Hematopoietic multipotent progenitor cell treated with erythropoietin and hydrocortisone succinate and interleukin-3 and kit ligand, for 15 days (in vitro differentiated cells): ENCODE measurements at places on chromosomes 1 and 21.

GRCh38 chr21:18522181-18522972 is 118.8 kb upstream of the TMPRSS15 start:
- DNase-seq: no peak

GRCh38 chr1:116504308-116505156 is 66.3 kb downstream of the CD58 start:
- DNase-seq: peak; percentile 94

GRCh38 chr1:228811712-228812305 is 76.5 kb downstream of the RHOU start:
- DNase-seq: no peak

DNA sequence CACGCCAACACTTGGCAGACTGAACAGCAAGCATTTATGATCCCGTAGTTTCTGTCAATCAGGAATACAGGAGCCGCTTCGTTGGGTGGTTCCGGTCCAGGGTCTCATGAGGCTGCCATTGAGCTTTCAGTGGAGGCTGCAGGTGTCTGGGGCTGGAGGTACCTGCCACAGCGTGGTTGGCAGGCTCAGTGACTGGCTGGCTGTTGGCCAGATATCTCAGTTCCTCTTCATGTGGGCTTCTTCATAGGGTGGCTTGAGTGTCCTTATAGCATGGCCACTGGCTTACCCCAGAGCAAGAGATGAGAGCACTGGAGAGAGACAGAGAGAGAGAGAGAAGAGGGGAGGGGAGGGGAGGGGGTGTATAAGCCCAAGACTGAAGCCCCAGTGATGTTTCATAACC is 29.3 kb downstream of the PIK3CD start:
- no peak for DNase-seq

DNA sequence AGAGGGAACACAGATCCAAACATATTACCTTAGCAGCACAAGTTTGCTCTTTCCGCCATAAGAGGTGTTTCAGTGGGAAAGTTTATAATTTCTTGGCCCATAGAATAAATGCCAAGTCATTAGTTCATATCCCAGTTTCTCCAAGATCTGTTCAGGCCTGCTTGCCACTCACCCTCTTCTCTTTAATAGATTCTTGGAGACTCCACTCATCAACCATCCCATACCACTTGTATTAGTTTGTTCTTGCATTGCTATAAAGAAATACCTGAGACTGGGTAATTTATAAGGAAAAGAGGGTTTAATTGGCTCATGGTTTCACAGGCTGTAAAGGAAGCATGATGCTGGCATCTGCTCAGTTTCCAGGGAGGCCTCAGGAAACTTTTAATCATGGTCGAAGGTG is 34.8 kb upstream of the MYSM1 start:
- DNase-seq: no peak

DNA sequence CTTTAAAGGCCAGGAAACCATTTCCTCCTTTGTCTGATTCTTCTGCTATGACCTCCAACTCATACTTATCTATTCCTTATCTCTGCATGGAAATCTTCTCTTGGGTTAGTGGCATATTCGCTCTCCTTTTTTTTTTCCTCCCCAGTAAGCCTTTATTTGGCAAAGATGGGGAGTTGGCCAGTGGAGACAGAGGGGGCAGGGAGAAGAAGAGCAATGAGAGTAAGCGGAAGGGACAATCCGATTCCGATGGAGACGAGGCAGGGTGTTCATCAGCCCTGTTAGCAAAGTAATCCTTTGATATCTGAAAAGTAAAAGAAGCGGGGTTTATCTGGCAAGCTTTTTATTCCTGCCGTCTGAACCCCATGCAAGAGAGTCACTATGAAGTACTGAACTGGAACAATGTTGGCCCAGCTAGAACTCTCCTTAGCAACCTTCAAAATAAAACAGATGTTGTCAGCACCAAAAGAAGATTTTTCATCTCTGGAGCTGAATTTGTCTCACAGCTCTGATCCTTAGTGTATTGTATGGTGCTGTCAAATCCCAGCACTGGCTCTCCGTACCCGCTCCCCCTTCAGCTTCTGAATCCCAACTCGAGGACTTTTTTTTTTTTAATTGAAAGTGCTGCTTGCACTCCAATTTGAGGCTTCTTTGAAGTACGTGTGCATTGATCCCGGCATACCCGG is 40.9 kb downstream of the PTGFRN start:
- DNase-seq: no peak

DNA sequence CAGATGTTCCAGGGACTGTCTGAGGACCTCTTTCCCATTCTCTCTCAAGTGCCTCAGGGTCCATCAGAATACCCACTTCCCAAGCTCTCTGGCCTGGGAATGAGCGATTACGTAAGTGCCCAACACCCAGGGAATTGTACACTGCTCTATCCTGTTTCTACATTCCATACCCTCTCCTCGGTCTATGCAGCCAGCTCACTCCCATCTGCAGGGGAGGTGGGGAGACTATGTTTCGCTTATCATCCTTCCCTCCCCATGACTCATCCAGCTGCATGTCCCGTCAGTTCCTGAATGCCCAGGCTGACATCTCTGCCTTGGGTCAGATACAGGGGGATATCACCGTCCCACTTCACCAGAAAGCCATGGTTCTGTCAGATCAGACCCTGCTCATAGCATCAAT is 34.5 kb upstream of the CD1D start:
- peak; percentile 41 for DNase-seq

DNA sequence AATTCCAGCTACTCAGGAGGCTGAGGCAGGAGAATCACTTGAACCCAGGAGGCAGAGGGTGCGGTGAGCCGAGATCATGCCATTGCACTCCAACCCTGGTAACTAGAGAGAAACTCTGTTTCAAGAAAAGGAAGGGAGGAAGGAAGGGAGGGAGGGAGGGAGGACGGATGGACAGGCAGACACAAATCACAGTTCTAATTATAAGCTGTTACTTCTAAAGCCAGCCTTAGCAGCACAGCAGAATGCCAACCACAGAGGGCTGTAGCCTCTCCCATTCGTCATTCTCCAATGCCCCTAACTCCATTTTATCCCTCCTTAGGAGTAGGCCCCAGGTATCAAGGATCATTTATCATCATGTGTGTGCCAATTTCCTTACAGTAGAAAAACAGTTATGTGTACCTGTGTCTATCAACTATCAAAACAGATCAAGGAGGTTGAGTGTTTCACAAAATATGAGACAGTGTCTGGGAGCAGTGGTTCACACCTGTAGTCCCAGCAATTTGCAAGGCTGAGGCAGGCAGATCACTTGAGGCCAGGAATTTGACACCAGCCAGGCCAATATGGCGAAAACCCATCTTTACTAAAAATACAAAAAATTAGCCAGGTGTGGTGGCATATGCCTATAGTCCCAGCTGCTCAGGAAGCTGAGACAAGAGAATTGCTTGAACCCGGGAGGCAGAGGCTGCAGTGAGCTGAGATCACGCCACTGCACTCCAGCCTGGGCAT is 19.1 kb downstream of the USP48 start:
- no peak for DNase-seq

GRCh38 chr1:81912383-81912782 is 111.6 kb downstream of the ADGRL2 start:
- DNase-seq: no peak

DNA sequence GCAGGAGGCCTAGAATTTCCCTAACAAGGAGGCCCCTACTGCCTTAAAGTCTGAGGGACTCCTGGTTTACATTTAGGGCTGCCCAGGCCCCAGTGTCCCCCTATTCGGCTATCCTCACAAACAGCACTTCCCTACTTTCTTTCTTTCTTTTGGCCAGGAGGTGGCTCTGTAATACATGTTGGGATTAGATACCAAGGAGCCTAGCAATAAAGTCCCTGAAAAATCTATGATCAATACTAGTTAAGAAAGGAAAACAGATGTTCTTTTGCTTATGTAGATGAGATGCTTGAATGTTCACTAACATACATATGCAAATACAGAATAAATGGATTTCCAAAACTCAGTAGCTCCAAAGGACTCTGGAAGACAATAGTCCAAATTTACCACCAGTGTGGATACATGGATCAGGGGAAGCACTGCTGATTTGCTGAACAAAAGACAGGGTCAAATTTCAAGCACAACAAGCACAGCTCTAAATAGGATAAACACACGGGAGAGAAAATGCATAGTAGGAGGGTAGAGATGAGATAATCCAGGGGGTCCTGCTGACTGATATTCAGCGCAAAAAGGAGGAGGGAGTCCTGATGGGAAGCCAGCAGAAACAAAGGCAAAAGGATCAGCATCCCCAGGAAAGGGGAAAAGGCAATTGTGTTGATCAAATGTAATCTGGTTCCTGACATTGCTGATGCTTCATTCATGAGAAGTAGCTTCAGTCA is 240.0 kb downstream of the NUF2 start:
- no peak for DNase-seq

DNA sequence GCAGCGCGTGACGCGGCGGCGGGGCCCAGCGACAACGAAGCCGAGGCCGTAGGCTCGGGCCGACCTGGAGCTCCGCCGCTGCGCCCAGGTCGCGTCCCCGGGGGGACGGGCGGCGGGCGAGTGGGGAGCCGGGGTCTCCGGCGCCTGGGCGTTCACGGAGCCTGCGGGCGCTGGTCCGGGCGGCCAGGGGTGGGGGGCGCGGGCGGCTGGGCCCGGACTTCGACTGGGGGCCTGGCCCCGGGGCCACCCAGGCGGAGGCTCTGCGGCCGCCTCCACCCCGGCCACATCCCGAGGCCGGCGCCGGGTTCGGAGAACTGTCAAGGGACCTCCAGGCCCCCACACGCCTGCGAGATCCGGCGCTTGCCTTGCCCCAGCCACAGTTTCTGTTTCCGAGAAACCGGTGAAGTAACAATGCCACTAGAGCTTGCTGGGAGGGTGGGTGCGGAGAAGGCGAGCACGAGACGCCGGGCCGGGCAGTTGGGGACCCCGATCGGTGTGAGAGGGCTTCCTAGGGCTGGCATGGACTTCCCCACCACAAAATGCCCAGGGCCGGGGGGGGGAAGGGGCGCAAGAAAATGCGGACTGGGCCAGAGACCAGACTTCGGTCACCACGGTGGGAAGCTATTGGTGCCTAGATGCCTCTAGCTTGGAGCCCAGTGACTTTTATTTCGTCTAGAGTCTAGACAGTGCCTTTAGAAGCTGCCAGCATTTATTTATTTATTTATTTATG is 501 bp downstream of the FBXO6 start:
- no peak for DNase-seq

DNA sequence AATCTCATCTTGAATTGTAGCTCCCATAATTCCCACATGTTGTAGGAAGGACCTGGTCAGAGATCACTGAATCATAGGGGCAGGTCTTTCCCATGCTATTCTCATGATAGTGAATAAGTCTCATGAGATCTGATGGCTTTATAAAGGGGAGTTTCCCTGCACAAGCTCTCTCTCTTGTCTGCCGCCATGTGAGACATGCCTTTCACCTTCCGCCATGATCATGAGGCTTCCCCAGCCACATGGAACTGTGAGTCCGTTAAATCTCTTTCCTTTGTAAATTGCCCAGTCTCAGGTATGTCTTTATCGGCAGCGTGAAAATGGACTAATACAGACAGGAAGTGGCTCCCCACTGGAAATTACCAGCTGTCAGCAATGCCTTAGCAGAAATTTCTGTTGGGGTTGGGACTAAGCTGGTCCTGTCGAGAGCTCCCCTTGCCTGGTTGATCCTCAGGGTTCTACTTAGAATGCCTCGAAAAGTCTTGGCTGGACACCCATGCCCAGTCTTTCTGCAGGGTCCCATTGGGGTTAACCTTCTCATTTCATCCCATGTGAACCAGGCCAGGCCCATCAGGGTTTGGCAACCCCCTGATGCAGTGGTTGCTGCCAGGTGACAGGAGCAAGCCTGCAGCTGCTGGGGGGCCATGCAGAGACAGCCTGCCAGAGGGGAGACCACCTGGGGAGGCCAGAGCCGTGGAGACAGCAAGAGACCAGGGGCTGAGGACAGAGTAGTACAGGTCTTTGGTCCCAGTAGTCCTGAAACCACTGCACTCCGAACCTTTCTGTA is 2.8 kb upstream of the ABCG1 start:
- DNase-seq: no peak

DNA sequence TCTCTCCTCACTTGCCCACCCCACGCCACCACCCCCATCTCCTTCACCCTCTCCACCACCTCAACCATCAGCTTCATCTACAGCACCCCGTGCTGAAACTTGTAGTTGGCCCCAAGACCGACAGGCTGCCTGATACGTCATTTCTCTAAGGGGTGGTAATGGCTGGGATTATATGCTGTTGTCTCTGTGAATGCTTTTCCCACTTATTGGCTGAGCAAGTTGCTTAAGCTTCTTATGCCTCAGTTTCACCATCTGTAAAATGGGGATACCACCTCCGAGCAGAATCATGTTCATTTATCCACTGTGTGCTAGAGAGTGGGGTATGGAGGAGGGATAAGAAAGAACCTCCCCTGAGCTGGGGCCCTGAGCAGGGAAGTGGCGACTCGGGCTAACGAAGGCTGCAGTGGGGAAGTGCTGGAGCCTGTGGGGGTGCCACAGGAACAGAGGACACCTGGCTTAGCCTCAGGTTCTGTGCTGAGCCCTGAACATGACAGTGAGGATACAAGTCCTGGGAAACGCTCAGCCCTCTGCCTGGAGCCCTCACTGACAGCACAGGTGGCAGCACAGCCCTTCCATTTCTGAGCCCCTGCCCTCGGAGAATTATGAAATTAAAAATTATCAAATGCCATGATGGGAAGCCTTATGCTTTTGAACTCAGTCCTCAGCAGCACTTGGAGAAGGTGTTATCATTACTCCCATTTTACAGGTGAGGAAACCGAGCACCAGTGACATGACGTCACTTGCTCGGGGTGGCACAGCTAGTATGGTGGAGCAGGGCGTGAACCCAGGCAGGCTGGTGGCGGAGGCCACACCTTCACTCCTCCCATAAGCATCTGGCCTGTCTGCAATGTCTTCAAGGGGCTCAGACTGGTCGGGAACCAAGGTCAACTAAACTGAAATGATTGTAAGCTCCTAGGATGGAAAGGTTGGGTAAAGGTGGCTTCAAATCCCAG is 2.8 kb downstream of the MATN1 start:
- DNase-seq: peak; percentile 47

GRCh38 chr1:41882068-41882477 is 36.6 kb downstream of the HIVEP3 start:
- no peak for DNase-seq
